H4 (cell line): ENCODE measurements at places on chromosomes 11 and 22. TPM values are rescaled to one million over a fixed set of nuclear protein-coding genes. Genes with fewer than 3 reads are reported as not detected.

GRCh38 chr22:45731041-45731797 is 59.6 kb downstream of the ATXN10 start:
- no peak for DNase-seq

- no peak for DNase-seq
Measured at GRCh38 chr11:112178428-112178827, 3.1 kb downstream of the BCO2 start.

DNA sequence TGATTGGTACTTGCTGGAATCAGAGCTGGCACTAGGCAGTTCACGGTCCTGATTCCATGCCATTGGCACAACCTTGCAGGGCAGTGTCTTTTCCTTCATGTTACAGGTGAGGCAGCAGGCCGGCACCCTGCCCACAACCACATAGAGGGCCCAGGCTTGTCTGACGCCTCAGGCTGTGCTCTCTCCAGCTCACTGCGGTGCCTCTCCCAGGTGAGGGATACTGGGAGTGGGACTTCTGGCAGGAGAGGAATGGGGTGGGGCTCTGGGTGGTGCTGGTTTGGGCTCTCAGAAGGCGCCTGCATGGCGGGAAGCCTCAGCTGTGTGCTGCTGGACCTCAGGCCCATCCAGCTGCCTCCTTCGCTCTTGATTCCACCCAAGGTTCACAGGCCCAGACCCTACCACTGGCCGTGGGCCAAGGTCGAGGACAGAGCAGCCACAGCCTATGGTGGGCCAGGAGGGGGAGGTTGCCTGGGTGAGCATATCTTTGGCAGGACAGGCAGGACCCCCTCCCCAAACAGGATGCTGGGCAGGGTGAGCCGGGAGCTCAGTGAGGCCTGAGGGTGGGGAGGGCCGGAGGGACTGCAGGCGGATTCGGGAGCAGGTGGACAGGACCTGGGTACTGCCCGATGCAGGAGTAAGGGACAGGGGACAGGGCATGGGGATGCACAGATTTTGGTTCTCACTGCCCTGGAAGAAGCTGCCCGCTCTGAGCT is 7.0 kb upstream of the MPPED1 start:
- DNase-seq = no peak

DNA sequence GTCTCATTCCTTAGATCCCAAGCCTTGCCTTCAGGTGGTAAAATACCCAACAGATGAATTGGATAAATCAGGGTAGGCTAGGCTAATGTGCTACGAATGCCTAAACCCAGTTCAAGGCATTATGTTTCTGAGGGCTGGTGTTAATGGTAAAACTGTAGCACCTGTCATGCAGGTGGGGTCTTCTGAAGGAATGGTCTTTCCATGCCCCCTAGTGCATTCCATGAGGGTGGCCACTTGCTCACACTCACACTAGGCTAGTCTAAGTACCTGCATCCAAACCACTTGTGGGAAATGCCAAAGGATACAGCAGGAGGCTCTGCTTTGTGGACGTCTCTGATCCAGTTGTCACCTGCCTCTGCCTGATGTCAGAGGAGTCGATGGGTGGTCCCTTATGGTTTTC is 24.2 kb upstream of the UCP3 start:
- no peak for DNase-seq

- DNase-seq = peak; percentile 87
Measured at GRCh38 chr11:94885133-94885532, 88.2 kb downstream of the CWC15 start.

DNA sequence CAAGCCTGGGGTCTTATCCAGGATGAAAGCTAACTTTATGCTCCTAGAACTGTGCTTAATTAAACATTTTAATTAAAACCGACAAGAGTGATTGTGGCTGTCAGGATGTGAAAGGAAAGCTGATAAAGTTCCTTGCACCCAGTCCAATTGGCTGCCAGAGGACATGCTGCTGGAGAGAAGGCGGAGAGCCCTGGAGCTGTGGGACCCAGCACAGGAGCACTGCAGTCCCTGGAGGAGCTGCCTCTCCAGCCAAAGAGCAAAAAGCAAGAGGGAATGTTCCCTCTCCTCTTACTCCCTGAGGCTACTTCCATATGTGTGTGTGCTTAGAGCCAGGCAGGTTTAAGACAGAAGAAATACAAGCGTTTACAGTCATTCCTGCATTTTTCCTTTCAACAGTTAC is 118.6 kb downstream of the OPCML start:
- no peak for DNase-seq

Gene CHID1
- 53.1 and 65.1 TPM in 2 replicates for total RNA-seq

Gene CDHR5
- total RNA-seq = not detected in 2 replicates

Gene DEUP1
- not detected in 2 replicates for total RNA-seq

Gene FBLN1
- 0.37 and 1.0 TPM in 2 replicates for total RNA-seq

Gene GPR83
- total RNA-seq = 0.06 TPM in 1 of 2 replicates, not detected in the other

Gene SYTL2
- total RNA-seq = 56.5 and 61.4 TPM in 2 replicates
